Right lung (tissue), 10 donors: ENCODE measurements at places on chromosomes 5 and 9.

GRCh38 chr9:34948451-34948850 is 9.6 kb upstream of the PHF24 start:
- no peak for DNase-seq

DNA sequence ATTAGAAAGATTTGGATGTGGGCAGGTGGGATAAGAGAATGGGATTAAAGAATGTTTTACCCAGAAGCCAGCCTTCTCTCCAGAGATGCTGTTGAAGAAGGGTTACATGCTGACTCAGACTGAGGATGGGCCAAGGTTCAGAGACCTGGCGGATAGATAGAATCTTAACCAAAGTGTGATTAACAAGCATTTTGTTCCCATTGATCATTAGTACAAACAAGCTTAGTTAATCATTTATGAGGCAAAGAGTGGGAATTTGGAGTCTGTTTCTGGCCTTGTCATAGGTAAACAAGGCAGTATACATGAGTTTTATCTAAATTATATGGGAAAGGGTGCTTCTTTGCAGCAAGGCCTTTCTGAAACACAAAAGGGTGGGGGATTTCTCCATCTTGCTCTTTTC is 20.8 kb upstream of the DTWD2 start:
- no peak for DNase-seq

GRCh38 chr5:39260095-39260494 is 40.7 kb upstream of the FYB1 start:
- no peak for DNase-seq

GRCh38 chr5:141771562-141771961 is 89.5 kb upstream of the ARAP3 start:
- DNase-seq, result no peak
